Upper lobe of left lung (tissue), 6 donors: ENCODE measurements at places on chromosomes 3 and 15. TPM values are rescaled to one million over a fixed set of nuclear protein-coding genes. Genes with fewer than 3 reads are reported as not detected.

- no peak for DNase-seq
Measured at GRCh38 chr3:14969671-14970070, 22.3 kb downstream of the NR2C2 start.

GRK7 gene
- total RNA-seq, result not detected

- DNase-seq, result no peak
Measured at GRCh38 chr3:52197499-52197841, 490 bp upstream of the ALAS1 start.

DNA sequence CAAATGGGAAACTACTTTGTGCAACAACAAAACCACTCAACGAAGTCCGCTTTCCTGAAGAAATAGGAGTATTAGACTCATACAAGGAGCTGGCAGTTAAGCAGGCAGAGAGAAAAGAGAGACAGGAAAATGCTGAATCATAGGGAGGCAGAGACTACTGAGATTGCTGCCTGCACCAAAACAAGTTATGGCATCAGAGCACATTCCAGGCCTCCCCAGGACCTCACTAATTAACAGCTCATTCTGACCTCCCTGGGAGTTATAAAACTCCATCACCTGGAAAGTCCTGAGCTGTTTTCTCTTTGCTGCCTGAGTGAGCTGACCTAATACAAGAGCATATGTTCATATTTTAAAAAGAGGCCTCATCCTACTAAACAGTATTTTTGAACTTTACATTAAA is 741.0 kb downstream of the MCTP2 start:
- DNase-seq, result no peak

ALG1L2 gene
- total RNA-seq, result 2.1 TPM

DNA sequence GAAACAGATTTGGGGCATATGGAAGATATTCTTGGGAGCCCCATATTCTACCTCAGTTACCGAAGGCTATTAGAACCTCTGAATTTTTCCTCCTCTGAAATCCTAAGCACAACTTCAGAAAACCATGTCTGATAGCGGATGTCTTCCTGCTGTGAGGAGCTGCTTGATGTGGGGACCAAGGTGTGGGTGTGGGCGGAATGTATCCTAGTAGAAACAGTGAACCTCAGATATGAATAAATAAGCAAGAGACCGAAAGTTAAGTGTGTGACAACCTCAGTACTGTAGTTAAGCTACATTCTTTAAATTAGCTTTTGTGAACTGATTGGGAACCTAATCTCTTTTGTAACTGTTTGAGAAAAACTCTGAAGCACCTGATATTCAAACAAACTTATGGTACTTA is 46.9 kb downstream of the SENP2 start:
- no peak for DNase-seq

PXK gene
- total RNA-seq, result 24.7 TPM

- no peak for DNase-seq
Measured at GRCh38 chr3:6779140-6779539, 81.8 kb upstream of the GRM7 start.

LNP1 gene
- 2.1 TPM for total RNA-seq

EXD1 gene
- total RNA-seq, result 0.30 TPM

- no peak for DNase-seq
Measured at GRCh38 chr3:102810937-102811336, 376.1 kb downstream of the ZPLD1 start.

DNA sequence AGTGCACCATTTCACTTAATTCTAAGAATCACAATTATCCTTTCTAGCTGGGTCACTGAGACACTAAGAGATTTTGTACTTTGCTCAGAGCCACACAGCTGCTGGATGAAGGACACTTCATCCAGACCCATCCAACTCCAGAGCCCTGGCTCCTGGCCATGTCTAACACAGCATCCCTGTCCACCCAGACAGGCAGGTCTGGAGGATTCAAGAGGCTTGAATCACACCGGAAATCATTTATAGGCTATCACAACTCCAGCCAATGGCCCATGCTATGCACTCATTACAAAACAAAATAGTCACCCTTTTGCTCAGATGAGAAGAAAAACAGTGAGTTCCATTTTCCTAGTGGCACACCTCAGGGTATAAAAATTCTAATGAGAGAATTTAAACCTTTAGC is 198.2 kb upstream of the LMCD1 start:
- DNase-seq, result no peak

CAMK2N2 gene
- total RNA-seq, result 0.26 TPM

CHRNA5 gene
- 1.5 TPM for total RNA-seq

GRCh38 chr15:37057831-37058230 is 42.5 kb downstream of the MEIS2 start:
- no peak for DNase-seq

SIDT1 gene
- 32.5 TPM for total RNA-seq

SERPINI2 gene
- total RNA-seq, result 6.3 TPM

TFRC gene
- 169 TPM for total RNA-seq

DNA sequence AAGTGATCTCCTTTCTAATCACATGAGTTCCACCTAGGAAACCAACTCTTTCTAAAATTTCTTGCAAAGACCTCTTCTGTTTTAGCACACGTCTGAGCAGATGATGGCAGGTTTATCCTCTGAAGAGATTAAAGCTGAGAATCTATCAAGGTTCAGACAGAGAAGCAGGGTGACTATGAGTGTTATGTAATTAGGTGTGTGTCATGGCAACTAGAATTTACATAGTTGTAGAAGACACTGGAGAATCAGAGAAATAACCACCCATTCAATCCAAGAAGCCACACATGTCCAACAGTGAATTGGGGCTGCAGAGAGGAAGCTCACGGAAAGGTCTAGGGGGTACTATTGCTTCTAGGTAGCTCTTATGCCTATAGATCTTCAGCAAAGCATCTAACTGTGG is 600.5 kb downstream of the PYDC2 start:
- DNase-seq, result no peak

ITGA11 gene
- 1.0 TPM for total RNA-seq

MCF2L2 gene
- total RNA-seq, result 0.22 TPM

DGKG gene
- 5.5 TPM for total RNA-seq

TTLL13 gene
- not detected for total RNA-seq

NR2E3 gene
- 0.43 TPM for total RNA-seq

- DNase-seq, result no peak
Measured at GRCh38 chr3:109707617-109708016, 370.3 kb upstream of the DPPA4 start.
